SHP77 (cell line): ENCODE measurements at places on chromosomes 6 and 20.

DNA sequence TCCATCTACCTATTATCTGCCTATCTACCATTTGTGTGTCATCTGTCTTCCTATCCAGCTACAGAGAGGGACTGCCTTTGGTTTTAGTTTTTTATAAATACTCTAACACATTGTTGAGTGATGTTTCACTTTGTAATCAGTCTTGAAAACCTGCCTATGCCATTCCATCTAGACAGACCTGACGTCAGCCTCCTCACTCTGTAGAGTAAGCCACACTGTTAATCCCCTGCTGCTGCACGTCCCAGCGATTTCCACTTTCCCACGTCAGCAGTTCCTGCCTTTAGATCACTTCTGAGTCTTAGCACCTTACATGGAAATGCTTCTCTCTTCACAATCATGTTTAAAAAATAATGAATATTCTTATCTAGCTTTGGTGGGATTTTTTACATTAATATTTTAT, 54.8 kb downstream of the PLG start:
- DNase-seq, result no peak

DNA sequence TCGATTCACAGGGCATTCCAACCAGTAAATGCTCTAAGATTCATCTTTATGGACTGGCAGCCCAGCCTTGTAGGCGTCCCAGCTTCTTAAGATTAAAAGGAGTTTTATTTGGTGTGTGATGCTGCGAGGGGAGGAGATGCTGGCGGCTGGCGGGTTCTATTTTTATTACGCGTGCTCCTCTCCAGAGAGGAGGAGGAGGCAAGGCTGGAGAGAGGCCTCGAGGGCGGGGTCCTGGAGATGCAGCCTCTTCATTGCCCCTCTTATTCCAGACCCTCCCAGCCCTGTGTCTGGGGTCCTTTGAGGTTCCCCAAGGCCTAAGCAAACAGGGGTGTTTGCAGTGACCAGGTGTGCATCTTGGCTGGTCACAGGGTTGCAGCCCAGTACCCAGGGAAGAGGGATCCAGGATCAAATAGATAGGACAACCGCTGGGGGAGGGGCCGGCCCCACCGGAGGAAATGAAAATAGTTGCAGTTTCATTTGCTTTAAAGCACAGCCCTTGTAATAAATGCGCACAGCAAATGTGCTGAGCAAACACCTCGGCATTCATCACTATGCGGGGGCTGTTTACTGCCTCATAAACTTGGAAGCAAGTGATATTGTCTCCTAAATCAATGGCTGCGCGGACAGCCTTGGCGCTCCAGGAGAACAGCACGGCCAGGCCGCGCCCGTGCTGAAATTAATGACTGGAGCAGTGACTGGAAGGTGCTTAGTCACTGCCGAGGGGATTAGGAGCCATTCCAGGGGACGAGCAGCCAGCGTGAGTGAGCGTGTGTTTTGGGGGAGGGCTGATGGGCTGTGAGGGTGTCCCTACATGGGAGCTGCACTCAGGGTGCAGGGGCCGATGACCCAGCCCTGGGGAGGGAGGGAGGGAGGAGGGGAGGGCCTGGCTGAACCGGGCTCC, 83.0 kb downstream of the TMEM242 start:
- peak; percentile 83 for DNase-seq

- DNase-seq, result no peak
Measured at GRCh38 chr6:13288969-13289391, 39.4 kb downstream of the TBC1D7 start.

DNA sequence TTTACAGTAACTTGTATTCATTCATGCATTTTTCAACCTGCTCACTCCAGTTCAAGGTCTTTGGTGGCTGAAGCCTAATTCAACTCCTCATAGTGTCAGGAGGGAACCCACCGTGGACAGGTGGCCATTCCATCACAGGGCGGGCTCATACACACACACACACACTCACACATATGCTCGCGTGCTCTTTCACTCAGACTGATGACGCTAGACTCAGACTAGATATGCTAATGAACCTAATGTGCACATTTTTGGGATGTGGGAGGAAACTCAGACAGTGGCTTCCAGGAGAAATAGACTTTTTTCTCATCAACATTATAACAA, 56.7 kb downstream of the TRIM27 start:
- peak; percentile 58 for DNase-seq

- no peak for DNase-seq
Measured at GRCh38 chr6:53458105-53458866, 86.6 kb downstream of the GCLC start.

DNA sequence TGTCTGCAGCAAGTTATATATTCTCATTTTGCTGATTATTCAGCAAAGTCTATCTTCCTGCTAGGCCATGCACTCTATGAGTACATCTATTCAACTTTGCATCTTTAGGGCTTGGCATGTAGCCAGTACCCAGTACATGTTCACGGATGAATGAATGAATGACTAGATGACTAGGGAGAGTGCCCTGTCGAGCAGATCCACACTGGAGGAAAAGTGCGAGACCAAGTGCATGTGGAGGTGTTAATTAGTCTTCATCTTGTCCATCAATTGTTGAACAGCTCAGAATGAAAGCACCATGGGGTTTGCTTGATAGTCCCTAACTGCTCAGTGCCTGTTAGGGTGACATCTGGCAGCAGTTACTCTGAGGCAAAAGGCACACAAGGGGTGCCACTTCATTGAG, 30.4 kb downstream of the TM9SF4 start:
- DNase-seq, result no peak

DNA sequence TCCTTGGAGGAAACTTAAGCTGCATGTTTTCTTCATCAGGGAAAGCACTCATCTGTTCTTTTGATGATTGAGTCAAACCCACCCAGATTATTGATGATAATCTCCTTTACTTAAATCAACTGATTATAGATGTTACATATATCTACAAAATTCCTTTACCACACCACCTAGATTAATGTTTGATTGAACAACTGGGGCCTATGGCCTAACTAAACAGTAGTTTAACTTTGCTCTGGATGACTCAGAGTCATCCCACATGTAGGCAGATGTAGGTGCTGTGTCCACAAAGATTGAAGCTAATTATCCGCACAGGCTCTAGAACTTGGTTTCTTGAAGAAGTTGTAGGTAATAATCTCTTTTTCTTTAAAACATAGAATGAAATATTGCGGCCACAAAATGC, 42.2 kb downstream of the PKIB start:
- no peak for DNase-seq

DNA sequence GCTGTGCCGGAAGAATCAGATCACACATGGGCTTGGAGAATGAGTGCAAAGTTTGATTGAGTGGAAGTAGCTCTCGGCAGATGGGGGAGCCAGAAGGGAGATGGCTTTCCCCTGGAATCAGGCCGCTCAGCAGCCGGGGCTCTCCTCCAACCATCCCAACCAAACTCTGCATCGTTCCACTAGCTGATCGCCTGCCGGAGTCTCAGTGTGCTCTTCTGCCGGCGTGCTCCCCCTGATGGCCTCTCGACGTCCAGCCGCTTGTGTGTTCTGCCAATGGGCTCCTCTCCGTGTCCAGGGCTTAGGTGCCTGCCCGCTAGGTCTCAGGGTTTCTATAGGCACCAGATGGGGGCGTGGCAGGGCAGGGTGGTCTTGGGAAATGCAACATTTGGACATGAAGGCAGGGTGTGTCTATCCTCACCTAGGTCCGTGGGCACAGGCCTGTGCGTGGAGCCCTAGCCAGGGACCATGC, 4.9 kb upstream of the BIRC7 start:
- DNase-seq, result peak; percentile 93

DNA sequence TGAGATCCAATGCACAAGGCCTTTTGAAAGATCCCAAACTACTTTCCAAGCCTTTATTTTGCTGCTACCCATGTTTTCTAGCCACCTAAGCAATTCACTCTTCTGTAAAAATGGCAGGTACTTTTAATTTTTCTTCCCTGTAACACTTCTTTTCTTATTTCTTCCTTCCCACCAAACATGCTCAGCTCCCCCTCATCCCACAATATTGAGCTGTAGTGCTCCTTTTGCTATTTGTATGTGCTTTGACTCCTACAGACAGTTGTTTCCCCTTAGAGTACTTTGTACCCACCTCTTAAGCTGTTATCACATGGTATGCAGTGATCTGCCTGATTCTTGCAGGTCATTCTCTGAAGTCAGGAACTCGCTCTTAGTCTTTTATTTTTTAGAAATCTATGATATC, 49.3 kb downstream of the QKI start:
- DNase-seq, result no peak

DNA sequence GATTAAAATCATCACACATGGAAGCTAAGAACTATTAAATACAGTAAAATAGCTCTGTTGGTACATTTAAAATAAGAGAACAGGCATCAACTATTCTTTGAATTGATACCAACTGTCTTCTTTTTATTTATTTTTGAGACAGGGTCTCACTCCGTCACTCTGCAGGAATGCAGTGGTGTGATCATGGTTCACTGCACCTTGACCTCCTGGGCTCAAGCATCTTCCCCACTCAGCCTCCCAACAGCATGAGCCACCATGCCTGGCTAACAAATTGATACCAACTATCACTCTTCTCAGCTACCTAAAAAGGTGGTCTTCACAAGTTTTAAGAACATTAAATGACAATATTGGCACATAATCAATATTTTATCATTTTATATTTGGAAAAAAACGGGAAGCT, 7.8 kb upstream of the PNISR start:
- DNase-seq, result no peak

DNA sequence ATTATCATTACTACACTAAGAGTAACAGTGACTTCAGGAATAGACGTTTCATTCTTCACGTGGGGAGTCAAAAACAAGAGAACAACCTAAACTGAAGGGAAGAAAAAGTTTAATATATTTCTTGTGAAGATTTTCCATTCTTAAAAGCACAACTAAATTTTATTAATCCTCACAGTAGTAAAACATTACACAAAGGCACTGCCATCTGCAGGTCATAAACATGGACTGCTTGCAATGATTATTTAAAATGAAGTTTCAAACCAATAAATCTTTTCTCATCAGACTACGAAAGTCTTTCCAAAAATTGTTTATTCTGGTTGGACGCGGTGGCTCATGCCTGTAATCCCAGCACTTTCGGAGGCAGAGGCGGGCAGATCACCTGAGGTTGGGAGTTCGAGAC, 2.6 kb downstream of the NCOA5 start:
- no peak for DNase-seq

- no peak for DNase-seq
Measured at GRCh38 chr6:52509281-52510212, 67.3 kb downstream of the TRAM2 start.

DNA sequence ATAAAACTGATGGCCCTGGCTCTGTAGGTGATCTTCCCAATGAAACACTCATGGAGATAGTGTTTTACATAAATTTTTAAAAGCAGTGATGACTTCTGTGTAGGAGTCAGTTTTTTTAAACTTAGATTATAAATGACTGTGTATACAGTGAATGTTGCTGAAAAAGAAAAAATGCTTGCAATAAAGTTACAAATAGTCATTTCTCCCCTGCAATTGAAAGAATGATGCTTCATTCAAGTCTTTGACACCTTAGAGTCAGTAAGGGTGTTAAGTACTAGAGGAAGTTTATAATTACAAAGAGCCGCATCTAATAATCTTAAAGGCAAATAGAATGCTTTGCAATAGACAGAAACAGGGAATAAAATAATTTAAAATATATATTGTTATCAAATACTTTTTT, 27.6 kb downstream of the ZNF292 start:
- DNase-seq, result no peak

DNA sequence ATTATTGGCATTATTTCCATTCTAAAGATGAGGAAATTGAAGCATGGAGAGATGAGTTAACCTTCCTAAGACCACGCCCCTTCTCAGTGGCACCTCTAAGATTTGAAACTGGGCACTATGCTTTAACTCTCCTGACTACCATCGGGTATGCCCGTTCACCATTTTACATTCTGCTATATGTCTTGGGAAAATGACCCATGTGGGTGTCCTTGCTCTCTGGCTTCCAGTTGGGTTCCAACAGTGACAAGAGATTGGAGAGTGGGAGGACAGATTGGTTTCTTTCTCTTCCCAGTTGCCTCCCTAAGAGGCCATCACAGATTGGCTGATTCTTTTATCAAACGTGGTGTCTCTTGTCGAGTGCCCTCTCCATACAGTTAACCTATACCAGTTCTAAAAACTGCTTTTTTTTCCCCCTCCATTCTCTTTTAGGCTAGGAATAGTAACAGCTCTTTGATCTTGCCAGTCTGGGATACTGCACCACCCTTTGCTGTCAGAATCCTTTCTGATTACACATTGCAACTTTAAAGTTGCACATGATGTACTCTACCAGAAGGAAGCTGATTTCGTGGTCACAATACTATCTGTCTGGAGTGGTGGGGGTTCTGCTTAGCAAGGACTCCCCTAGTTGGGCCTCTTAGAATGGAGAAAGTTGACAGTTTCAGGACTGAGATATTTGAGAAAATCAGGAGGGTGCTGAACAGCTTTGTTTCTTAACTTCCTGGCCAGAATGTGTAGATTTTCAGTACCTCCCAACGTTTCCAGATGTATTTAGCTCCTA, 88.0 kb upstream of the ELOVL5 start:
- DNase-seq, result no peak

DNA sequence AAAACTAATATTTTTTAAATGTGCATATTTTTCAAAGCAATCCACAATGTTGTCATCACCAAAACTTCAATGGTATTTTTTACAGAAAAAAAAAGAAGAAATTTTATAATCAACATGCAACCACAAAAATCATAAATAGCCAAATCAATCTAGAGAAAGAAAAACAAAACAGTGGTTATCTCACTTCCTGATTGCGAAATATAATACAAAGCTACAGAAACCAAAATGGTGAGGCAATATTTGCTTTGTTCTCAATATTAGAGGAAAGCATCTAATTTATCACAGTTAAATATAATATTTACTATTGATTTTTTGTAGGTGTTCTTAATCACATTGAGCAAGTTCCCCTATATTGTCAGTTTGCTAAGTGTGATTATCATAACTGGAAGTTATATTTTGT, 720.7 kb upstream of the ADGRB3 start:
- no peak for DNase-seq

DNA sequence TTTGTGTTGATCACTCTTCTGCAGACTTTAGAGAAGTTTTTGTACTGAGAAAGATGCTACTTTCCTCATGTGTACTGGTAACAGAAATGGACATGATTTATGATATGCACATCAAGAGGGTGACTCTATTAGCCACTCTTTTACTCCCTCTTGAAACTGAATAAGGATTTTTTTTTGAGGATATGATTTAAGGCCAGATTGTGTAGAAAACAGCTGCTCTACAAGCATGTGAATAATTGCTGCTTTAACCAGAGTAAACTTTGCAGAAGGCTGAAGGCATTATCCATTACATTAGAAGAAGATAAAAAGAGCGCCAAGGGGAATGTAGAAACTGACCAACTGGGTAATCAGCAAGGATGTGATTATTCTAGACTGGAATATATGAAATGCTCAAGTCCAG, 276.2 kb upstream of the MAP3K7 start:
- no peak for DNase-seq

DNA sequence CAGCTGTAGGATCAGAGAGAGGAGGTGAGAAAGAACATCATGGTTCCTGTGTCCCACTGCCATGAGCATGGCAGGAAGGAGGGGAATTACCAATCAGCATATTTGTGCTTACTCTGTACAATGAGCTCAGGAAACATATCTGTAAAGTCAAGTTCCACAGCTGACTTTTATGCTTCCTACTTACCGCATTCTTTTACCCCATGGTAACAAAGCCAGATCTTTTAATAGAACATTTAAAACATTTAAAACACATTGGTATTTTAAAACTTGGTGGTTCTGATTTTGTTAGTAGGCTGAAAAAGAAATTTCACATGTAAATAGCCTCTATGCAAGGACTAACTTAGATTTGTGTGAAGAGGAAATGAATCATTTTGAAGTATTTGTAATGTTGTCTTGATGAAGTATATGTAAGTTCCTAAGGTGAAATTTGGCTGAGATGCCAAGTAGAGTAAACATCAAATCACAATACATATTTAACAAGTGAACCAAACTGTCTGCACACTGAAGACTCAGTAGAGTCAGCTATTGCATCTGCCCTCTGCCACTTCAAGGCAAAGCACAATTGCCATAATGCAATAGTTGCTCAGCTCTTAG, 114.7 kb downstream of the GJA10 start:
- DNase-seq, result no peak
